Activated CD4-positive, alpha-beta T cell treated with anti-CD3 and anti-CD28 coated beads, Interleukin-2, amount 10 ng/mL, durations not matched to agents 24 days and 14 days (primary cell): ENCODE measurements at places on chromosomes 16 and 17. TPM values are rescaled to one million over a fixed set of nuclear protein-coding genes. Genes with fewer than 3 reads are reported as not detected.

Gene BRIP1
- 17.2 and 19.9 TPM in 2 replicates for total RNA-seq

Gene OR2C1
- total RNA-seq = not detected in 2 replicates

Gene ACSM2A
- total RNA-seq = 0.17 TPM in 1 of 2 replicates, not detected in the other

Gene TNFSF13
- 2.4 and 3.5 TPM in 2 replicates for total RNA-seq

Gene TTC19
- total RNA-seq = 35.3 and 38.9 TPM in 2 replicates

Gene DHRS7C
- total RNA-seq = not detected in 2 replicates

Gene CMTM3
- total RNA-seq = 95.6 and 100 TPM in 2 replicates

DNA sequence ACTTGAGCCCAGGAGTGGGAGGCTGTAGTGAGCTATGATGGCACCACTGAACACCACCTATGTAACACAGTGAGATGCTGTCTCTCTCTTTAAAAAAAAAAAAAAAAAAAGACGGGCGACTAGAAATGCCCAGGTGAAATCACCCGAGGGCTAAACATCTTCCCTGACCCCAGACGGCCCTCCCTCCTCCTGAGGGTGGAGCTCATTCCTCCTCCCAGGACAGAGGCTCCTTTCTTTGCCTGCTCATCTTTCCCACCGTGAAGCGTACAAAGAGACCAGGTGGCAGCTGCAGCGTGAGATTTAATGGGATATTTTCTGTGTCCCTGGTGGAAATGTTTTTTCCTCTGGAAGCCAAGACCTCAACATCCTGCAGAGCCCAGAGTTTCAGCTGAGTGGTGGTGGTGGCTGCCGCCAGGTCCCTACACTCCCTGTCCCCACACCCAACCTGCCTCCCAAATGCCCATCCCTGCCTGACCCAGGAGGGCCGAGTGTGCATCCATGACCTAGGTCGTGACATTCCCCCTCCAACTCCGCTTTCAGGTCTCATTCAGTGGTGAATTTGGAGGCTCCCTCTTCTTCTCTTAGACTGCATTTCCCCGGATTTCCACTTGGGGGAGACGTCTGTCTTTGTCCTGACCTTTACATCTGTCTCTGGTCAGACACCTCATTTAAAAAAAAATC is 14.4 kb upstream of the GPRC5B start:
- DNase-seq = peak; percentile 83

DNA sequence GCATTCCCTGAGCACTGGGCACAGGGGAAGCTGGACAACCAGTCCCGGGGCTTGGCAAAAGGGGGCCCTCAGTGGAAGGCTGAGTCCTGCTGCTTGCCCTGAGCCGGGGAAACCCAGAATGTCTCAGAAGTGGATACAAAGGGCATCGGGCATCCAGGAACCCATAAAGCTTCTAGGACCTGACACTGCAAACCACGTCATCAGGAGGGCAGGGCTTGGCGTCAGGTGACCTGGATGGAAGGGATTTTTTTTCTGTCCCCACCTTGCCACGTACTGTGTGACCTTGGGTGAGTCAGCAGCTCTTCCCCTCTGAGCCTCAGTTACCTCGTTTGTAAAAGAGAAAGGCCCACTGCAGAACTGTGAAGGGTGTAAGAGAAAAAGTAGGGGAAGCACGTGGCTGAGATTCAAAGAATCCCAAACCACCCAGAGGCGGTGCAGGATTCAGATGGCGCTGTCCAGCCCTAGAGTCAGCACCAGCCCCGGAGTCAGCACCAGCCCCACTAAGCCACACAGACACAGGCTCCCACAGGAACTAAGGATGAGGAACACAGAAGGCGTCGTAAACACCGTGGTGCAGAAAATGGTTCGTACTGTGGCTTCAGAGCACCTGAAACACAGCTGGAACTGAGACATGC is 53.7 kb downstream of the C16orf95 start:
- no peak for DNase-seq

GRCh38 chr16:85036236-85037049 is 8.8 kb downstream of the KIAA0513 start:
- no peak for DNase-seq

GRCh38 chr16:56067406-56067805 is 123.9 kb upstream of the GNAO1 start:
- DNase-seq = no peak

DNA sequence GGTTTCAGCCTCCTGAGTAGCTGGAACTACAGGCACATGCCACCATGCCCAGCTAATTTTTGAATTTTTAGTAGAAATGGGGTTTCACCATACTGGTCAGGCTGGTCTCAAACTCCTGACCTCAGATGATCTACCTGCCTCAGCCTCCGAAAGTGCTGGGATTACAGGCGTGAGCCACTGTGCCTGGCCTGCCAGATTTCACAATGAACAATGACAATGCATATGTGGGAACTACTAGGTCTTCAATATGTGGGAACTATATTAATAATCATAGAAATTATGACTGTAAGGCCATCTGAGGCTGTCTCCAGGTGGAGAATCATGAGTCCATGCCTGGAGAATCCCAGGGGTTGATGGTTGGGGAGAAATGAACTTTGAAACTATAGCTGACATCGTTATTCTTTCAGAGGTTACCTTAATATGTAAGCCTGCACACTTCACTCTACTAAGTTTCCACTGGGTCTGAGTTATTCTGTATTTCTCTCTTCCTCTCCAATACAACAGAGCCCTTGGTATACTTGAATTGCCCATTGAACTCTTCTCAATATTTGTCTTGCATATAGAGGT is 7.2 kb upstream of the DRC7 start:
- DNase-seq = no peak

- DNase-seq = no peak
Observed at GRCh38 chr17:48028736-48029135, 8.9 kb downstream of the COPZ2 start.

DNA sequence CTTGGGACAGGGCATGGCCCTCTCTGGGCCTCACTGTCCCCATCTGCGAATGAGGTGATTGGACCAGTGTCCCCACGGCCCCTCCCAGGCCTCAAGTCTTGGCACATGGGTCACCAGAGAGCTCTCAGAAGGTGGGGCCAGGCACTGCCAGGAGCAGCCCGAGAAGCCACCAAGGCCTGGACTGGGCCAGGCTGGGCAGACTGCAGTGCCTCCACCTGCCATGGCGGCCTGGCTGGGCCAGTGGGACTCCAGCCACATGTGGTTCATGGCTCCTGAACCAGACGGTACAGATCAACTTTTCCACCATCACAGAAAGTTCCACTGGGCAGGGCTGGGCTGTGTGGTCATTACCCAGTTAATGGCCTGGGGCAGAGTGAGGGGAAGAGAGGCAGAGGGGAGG is 19.8 kb downstream of the C16orf95 start:
- no peak for DNase-seq

DNA sequence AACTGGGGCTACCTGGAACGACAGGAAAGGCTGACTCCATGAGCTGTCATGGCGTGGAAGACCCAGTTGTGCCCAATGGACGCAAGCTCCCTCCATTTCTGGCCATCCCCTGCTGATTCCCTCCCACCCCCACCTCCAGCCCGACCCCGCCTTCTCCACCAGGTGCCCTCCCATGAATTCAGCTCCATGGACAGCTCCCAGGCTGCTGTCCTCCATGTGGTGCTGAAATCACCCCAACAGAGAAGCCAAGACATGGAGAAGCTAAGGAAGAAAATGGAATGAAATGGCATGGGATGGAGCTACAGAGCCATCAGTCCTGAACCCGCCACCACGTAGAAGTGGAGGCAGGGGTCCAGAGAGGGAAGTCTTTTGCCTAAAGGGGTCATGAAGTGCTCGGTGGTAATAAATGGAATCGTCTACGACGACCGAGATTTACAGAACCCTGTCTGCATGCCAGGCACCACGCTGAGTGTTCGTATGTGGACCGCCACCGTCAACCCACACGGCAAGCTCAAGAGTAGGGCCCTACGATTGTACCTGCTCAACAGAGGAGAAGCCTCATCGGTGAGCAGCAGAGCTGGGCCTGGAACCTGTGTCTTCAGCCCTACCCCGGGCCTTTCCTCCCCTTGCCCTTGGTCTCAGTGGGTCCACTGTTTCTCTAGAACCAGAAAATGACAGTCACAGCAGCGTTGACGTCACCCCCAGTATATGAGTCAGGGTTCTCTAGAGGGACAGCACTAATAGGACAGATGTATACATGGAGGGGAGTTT is 9.3 kb upstream of the ZC3H18 start:
- DNase-seq = no peak

DNA sequence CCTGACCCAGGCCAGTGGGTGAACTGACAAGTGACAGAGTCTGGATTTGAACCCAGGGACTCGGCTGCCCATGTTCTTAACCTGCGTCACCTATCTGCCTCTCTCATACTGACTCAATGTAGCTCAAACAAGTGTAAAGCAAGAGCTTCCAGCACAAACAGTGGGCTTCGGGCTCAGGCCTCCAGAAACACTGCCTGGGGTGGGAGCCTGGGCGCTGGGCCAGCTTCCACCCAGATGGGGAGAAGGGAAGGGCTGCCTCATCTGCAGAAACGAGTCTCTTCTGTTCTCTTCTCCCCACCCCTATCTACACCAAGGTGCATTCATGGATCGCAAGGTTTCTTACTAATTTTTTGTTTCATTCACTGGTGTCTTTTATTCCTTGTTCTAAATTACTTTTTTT is 1.3 kb downstream of the CDRT4 start:
- no peak for DNase-seq

- no peak for DNase-seq
Observed at GRCh38 chr17:81207610-81208581, 14.9 kb downstream of the CEP131 start.

GRCh38 chr17:10021272-10021984 is 116.4 kb upstream of the RCVRN start:
- no peak for DNase-seq

DNA sequence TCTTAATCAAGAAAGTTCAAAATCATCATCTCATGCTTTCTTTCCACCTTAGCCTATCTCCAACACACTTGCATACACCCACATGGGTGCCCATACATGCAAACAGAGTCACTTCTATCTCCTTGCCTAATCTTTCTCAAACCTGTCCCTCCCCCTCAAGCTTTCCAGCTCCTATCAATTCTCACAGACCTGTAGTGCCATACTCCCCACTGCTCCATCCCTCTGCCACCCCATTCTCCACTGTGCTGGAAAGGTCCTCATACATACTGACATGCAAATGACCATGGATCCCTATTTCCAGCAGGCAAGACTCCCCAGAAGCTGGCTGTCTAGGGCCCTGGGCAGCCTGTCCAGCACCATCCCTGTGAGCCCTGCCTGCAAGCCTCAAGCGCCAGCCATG is 320.4 kb upstream of the CCL2 start:
- DNase-seq = no peak

- peak; percentile 88 for DNase-seq
Observed at GRCh38 chr16:4319454-4320421, 3.9 kb downstream of the GLIS2 start.

- DNase-seq = no peak
Observed at GRCh38 chr16:79914961-79915720, 314.6 kb upstream of the MAF start.

DNA sequence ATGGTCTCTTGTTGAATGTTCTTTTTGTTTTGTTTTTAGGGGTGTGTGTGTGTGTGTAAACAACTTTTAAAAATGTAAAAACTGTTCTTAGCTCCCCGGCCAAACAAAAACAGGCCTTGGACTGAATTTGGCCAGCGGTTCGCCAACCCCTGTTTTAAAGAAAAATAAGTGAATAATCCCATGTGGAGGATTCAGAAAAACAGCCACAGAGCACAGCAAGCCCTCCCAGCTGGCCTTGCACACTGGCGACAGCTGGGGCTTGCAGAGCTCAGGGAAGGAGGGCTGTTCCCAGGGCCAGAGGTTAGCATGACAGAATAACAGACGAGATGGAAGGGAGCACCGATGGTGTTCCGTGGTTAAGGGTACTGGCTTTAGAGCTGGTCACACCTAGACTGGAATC is 39.0 kb downstream of the EMP2 start:
- no peak for DNase-seq

- DNase-seq = no peak
Observed at GRCh38 chr16:66304151-66304550, 62.3 kb upstream of the CDH5 start.

- no peak for DNase-seq
Observed at GRCh38 chr16:69476920-69477443, 52.6 kb downstream of the CYB5B start.

- no peak for DNase-seq
Observed at GRCh38 chr17:66533572-66533971, 231.2 kb downstream of the PRKCA start.

DNA sequence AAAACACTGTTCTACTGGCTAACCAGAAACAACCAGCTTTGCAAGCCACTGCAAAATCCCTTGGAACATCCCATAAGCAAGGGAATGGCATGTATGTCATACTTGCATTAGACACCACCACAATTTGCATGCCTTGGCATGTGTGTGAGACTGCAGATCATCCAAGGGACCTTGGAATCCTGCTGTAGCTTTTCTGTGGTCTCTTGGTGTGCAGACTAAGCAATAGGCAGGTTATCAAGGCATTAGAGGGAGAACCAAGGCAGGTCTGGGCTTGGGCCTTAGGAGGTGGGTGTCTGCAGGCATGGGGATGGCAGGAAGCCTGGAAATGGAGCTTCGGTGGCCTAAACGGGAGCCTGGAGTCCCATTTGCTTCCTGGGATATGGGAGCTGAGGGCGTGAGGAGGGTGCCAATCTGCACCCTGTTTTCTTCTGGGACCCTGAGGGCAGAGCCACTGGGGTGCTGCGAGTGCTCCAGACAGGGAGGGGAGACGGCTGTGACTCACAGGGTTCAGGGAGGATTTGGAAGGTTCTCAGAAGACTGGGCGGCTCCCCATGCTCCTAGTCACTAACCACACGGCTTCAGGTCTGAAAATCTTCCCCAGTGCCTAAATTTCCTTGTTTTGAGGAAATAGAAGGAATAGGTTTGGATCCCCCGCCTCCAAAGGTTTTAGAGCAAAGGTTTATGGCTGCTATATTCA is 36.6 kb downstream of the FAM20A start:
- no peak for DNase-seq

DNA sequence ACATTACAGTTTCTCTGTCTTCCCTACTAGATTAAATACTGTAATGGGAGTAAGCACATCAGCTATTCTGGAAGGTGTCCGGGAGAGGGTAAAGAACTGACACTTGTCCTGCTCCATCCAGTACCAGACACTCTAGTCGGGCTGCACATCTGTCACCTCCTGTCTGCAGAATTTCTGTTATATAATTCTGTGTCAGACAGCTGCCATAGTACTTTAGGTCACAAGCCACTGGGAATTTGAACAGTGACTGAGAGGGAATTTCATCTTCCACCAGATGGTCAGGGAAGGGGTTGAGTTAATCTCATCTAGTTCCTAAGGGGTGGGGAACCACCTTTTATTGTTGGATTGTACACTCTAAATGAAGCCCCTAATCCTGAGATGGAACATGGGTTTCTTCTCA is 58.6 kb upstream of the NUDT7 start:
- no peak for DNase-seq

DNA sequence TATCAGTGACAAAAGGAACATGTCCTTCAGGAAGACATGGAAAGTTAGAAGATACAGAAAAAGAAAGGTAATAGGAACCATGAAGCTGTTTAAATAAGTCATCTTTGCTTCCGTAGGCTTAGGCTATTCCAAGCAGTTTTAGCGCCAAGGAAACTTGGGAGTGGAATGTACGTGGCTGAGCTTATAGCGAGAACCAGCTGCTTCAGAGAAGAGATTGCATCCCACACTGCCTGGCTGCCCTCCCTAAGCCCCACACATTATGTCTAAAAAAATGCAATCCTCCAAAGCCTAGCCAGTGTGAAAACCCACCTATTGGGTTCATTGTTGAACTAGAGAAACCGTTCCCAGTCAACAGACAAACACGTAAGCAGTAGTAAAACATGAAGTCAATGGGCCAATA is 149.9 kb downstream of the SLC39A11 start:
- DNase-seq = no peak
